GM12892 (cell line): ENCODE measurements at places on chromosomes 12 and 14.

DNA sequence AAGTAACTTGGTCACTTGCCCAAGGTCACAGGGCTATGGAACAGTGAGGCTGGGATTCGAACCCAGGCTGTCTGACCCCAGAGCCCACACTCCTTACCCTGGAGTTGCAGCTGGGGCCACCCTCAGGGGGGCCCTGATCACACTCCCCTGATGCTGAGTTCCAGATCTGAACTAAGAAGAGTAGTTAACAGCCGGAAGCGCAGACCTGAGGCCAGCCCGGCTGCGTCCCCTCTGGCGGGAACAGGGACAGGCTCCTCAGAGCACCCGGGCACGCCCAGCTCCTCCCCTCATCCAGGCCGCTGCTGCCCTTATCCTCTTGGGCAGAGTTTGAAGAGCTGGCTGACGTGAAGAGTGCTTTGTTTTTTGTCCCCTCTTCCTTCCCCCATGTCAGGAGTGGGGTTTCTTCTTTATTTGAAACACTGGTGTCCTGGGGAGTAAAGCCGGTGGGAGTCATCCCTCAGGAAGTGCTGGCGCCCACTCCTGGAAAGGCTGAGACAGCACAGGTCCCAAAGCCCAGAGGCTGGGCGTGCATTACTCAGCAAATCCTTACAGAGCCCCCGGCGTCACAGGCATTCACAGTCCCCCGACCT lies 8.7 kb downstream of the PHB2 start:
- DNase-seq: no peak

- no peak for DNase-seq
Measured at GRCh38 chr14:44352201-44352600, 154.9 kb downstream of the FSCB start.

DNA sequence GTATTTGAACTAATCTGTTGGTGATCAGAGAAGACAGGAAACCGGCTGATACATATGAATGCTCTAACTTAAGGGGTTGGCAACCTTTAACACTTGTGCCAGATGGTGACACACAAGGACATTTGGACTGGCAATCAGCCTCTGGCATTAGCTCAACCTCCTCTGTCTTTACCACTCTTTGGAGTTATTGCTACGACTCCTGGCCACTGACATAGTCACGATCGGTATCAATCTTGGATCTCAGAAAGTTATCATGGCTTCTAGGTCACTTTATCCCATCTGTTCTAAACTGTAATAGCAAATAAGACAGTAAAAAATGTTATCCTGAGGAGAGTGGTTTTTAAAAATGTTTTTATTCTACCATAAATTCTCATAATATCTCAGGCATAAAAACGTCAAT lies 575.2 kb upstream of the MDGA2 start:
- no peak for DNase-seq

- no peak for DNase-seq
Measured at GRCh38 chr12:16610743-16611142, 4.8 kb upstream of the LMO3 start.

- no peak for DNase-seq
Measured at GRCh38 chr14:68444449-68445168, 348.3 kb downstream of the ZFP36L1 start.

GRCh38 chr14:102733326-102733725 lies 43.9 kb upstream of the TRAF3 start:
- no peak for DNase-seq

DNA sequence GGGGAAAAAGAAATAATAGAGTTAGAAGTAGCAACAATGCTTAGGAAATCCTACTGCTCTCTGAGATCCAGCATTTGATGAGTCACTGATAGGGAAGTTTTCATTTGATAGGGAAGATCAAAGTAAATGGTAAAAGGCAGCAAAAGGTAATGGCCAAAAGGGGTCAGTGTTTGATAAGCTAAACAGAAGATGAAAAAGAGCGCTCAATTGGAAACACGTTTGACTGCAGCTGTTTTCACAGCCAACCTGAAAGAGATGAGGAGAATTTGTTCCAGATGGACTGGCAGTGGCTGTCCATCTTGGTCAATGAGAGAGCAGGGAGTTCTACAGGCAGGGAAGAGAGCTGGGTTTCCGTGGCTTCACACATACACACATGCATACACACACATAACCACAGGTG lies 264.2 kb downstream of the TMEM132C start:
- no peak for DNase-seq

DNA sequence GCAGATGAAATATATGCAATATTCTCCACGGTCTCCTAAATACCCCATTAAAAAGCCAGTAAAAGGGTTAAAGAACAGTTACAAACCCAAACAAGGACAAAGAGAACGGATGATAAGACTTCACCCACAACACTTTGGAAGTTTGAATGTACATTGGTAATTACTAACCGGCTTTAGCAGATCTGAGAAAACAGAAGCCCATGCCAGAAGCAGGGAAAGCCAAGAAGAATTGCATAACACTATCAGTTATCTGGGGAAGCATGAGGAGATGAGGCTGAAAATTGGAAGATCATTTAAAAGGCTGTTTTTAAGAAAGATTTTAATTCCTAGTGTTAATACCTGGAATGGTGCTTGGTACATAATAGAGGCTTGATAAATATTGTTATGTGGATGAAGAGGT lies 55.6 kb upstream of the MYBPC1 start:
- no peak for DNase-seq

DNA sequence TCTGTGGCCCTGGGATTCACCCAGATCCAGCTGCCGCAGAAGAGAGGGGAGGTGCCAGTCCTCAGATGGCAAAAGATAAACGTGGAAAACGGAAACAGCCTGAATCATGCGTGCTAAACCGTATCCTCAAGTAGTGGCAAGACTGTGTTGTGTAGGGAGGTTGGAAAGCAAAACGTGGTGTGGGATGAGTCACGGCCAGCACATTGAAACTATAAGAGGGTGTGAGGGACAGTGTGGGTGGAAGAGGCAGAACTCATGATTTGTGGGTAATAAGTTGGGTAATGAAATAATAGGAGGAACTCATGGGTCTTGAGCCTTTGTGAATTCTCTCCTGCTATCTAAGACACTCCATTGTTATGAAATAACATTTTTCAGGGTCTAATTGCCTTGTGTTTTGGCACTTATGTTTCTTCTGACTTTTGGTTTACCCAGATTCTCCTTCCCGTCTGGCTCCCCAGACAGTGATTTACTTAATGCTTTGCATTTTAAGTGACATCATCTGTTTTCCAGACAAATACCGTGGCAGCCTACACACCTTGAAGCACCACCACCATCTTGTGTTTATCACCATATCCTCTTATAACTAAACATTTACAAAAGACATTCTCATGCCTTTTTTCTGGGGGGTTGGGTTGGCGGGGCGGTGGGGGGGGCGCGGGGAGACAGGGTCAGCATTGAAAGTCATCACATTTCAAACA lies 62.3 kb upstream of the PTCSC3 start:
- DNase-seq: no peak

- no peak for DNase-seq
Measured at GRCh38 chr12:77578466-77579220, 252.1 kb upstream of the NAV3 start.

- no peak for DNase-seq
Measured at GRCh38 chr12:19402743-19403431, 36.4 kb upstream of the AEBP2 start.

GRCh38 chr12:124517260-124518050 lies 50.0 kb downstream of the NCOR2 start:
- DNase-seq: no peak

GRCh38 chr12:94690198-94690771 lies 39.9 kb upstream of the TMCC3 start:
- no peak for DNase-seq

DNA sequence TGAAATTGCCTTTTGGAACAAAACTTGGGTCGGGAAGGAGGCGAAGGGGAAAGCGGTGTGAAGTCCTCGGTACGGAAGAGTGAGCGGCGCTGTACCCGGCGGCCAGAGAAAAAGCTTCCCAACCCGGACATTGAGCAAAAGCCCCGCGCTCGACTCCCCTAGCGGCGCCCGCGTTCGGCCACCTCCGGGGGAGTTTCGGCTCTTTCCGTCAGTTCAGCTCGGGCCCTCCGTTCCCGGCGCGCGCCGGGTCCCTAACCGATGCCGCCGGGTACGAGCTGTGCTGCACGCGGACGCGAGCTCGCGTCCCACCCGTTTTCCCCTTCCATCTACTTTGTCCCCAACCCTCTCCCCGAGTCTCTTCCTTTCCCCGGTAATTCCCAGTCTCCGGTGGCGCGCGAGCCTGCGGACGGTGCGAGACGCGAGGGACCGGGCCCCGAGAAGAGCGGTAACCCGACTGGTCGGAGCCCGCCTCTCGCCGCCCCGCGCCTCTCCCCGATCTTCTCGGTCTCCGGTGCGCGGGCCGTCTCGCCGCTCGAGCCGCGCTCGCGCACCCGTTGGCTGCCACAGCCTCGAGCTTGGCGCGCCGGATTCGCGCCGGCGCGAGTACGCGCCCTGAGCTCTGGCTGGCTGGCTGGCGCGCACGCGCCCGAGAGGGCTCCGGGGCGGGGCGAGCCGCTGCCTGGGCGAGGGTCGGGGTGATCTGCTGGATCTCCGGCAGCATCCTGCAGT lies 446 bp upstream of the SPATS2 start:
- peak; percentile 90 for DNase-seq

DNA sequence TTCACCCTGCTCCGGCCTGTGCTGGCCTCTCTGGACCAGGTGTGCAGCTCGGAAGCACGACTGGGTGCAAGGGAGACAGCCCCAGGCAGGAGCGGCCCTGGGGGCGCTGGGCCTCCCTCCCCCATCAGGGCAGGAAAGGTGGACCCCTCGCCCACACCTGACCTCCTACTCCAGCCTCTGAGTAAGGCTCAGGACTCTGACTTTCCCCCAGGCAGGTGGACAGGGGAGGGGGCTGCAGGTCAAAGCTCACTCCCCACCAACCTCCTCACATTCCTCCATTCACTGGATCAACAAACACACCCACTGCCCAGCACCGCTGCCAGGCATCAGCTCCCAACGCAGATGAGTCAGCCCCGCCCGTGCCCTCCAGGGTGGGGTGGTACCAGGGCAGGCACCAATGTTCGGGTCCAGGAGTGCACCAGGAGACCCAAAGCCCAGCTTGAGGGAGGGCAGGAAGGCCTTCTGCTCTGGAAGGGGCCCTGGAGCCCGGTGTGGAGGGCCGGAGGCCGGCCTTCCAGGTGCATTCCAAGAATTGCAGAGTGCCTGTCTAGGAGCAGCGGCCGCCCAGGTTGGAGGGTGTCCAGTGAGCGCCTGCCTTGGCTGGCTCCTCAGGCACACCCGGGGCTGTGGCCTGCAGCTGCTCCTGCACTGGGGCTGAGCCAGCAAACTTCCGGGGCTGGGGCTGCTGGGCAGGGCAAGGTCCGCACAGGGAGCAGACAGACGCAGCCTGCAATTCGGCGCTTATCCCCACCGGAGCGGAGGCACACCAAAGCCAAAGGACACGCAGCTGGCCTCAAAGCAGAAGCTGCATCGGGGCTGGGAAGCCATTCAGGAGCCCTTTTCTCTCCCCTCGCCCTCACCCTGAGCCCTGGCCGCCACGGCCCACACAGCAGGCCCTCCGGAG lies 1.6 kb upstream of the INF2 start:
- no peak for DNase-seq

DNA sequence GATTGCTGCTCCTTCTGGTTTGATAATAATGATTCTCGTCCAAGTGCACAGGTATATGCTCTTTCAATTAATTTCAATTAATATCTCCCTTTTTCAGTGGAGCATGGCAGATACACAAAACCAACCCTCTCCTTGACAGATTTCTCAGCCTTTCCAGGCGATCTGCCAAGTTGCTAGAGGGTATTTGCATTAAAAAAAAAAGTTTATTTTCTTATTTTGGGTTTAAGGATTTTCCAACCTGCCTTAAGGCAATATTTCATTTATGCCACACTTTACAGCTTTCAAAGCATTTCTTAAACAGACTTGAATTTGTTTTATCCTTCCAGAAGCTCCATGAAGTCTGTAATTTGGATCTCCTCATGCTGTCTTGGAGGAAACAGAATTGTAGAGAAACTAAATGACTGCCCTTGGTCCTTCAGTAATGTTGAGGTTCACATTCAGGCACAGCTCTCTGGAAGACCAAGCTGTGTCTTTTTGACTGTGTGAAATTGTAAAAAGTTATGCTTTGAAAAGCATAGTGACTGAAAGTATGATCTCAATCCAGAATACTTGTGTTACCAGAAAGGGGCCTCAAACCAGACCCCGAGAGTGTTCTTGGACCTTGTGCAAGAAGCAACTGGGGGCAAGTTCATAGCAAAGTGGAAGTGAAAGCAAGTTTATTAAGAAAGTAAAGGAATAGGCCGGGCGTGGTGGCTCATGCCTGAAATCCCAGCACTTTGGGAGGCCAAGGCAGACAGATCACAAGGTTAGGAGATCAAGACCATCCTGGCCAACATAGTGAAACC lies 2.3 kb downstream of the DGLUCY start:
- DNase-seq: no peak

DNA sequence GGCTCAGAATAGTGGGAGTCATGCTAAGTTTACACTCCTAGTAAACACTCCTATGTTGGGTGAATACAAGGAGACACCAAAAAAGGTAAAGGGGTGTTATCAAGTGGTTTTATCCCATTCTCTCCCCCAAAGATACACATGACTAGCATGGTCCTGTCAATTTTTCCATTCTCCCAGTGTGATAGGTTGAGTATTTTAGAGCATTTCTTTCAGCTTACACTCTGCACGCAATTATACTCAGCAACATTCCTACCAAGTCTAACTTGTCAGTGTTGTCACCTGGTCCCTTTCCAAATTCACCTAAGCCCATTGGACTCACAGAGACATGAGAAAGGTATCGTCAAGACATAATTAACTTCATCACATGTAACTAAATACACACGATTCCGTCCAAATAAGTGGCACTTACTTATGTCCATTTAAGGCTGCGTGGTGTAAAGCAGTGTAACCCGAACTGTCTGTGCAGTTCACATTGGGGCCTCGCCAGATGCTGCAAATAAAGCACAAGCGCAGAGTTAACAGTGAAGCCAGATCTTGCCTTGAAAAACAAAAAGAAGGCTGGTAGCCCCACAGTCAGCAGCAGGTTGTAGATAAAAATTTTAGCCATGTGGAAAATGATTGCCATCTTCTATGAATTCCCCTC lies 159.7 kb downstream of the ANKS1B start:
- no peak for DNase-seq
